ENCODE measurements at places on chromosomes 6 and 20. TPM values are rescaled to one million over a fixed set of nuclear protein-coding genes. Genes with fewer than 3 reads are reported as not detected.

Gene ADGB
- not detected for total RNA-seq

Gene PLN
- total RNA-seq, result 47.2 TPM

Gene UNC5CL
- total RNA-seq, result 53.7 TPM

Gene CCM2L
- total RNA-seq, result 13.8 TPM

Gene TRDN
- 0.19 TPM for total RNA-seq

Gene TFAP2A
- total RNA-seq, result 16.2 TPM

Gene WFDC5
- total RNA-seq, result 1.0 TPM
